ENCODE measurements at places on chromosomes 4 and X.

DNA sequence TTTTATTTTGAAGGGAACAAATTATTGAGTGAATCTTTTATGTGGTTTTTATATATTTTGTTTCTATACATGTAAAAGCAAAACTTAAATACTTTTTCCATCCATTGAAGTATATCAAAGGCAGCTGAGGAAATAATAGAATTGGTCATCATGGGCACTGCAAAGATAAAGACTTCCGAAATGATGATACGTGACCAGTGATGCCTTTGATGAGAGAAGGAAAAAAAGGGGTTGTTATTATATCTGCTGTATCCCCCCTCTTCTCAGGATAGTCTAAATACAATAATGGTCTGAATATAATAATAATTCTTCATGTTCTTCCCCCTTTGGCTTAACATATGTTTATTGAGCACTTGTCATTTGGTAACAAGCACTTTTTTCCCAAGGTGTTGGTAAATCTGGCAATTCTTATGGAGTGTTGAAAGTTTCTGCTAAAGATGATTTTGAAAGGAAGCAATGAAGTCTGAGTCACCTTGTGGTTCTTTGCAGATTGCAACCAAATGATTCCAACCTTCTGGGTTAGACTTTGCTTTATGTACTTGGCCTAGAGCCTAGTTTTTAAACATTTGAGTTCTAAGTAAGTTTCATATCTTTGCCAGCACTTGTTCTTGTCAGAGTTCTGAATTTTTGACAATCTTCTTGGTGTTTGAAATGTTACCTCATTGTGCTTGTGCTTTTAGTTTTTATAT, 60.8 kb downstream of the USP9X start:
- DNase-seq: peak; percentile 58

DNA sequence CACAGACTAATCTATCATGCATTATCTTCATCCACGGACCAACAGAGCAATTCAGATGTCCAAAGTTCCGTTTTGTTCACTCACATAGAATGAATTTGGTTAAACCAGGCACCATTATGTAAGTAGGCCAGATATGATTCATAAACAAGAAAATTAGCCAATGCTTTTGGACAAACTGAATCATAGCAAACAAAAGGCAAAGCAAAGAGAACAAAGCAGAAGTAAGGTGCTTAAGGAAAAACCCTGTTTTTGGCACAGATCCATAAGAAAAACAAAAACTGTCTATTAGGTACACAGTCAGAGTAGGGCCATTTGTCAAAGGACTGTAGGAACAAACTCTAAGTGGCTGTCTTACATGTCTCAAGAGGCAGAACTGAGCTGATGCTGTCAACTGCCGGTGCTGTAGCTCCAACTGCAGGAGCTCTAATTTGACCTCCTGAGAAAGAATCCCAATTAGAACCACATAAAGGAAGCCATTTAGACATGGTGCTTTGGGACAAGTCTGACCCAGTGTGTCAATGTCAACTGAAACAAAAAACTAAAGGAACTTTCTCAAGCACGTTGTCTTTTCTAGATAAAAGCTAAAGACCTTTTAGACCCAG, 146.7 kb downstream of the COL25A1 start:
- no peak for DNase-seq

GRCh38 chrX:9189286-9189685, 155.4 kb upstream of the FAM9B start:
- no peak for DNase-seq

- DNase-seq: no peak
Observed at GRCh38 chrX:41291309-41291708, 42.7 kb upstream of the DDX3X start.

- no peak for DNase-seq
Observed at GRCh38 chrX:136198678-136199243, 51.4 kb downstream of the FHL1 start.

DNA sequence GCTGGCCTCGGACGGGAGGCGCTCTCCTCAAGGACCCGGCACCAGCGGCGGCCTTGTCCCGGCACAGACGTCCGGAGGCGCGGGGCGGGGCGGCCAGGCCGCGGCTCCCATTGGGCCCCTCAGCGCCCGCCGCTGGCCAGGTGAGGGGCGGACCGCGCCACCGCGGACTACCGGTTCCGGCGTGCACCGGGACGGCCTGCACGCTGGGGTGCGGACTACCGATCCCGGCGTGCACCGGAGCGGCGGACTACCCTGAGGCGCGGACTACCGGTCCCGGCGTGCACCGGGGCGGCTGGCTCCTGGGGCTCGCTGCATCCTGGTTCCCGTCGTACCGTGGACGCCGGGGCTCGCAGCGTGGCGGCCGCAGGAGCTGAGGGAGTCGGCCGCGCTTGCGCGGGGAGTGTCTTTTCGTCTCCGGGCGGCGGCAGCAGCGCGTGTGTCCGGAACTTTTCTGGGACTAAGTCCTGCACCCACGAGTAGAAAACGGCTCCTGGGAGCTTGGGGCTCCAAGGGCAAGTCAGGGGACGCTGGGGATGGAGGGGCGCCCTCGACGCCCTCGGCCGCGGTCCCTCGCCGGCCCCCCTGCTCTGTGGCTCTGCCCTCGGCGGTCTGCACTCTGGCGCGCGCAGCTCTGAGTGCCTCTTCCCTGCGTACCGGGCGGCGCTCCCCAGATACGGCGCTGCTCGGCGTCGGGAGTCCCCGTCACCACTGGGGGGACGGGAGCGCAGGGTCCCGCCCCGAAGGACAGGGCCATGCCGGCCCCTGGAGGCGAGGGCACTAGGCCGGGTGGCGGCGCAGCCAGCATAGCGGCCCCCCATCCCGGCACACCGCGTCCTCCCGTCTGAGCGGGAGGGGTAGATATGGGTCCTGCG, at the start of gene LETM1:
LETM1 (minus strand) TSS at position 86 of the 872 bp plus-strand sequence. CDS start 206 bp downstream, outside the sequence.
- peak; percentile 82 for DNase-seq

GRCh38 chr4:37431417-37431743, 186.8 kb downstream of the NWD2 start:
- no peak for DNase-seq

DNA sequence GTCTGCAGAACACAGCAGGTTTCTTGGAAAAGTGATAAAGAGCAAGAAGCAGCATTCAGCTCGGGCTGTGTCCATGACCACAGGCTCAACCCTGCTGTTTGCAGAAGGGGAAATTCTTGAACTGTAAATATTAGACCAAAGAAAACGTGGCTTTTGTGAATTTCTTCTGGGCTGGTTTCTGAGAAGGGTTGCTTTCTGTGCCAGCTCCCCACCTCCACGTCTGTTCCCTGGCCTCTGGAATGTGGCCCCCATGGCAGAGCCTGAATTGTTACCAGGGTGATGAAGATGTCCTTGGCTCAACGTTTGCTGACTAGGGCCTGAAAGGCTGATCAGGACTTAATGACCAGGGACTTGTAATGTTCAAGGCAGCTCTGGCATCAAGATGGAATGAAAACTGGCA, 116.0 kb downstream of the CPEB2 start:
- DNase-seq: no peak

DNA sequence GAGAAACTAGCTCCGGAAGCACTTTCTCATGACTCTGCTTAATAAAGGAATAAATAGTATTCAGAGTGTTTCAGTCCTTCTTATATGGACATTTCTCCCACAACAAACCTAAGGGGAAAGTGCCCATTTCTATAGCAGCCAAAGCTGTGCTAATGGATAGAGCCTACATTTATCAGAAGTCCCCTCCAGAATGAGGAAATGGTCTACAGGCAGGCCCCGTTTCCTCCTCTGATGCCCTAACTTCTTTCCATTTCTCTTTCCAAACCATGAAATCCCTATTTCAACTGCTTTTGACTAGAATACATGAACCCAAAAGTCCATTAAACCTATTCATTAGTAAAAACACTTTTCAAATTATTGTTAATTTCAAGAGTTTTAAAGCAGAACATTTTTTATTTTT, 4.5 kb downstream of the ACSL1 start:
- no peak for DNase-seq

DNA sequence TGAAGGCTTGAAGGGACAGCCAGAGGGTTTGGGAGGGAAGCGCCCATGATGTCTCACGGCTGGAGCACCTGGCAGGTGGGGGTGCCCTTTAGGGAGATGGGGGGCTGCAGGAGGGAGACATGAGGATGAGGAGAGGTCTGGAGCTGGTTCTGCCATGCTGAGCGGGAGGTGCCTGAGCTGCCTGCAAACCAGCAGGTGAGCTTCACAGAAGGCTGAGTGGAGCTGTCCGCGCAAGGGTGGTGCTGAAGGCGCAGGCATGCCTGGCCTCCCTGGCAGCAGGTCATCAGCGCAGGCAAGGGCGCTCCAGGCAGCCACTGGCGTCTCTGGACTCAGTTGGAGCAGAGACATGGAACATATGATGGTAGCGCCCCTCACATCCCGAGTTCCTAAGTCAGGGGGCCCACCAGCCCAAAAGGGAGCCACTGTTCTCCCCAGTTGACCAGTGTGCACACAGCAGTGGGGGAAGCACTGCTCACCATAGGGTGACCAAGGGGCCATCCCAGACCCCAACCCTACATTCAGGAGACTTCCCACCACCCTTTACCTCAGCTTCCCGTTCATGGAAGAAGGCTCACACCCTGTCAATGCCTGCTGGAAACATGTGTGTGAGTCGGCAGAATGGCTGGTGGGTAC, 25.8 kb downstream of the ADRA2C start:
- DNase-seq: peak; percentile 39

- no peak for DNase-seq
Observed at GRCh38 chr4:42710761-42711160, 53.9 kb upstream of the ATP8A1 start.

DNA sequence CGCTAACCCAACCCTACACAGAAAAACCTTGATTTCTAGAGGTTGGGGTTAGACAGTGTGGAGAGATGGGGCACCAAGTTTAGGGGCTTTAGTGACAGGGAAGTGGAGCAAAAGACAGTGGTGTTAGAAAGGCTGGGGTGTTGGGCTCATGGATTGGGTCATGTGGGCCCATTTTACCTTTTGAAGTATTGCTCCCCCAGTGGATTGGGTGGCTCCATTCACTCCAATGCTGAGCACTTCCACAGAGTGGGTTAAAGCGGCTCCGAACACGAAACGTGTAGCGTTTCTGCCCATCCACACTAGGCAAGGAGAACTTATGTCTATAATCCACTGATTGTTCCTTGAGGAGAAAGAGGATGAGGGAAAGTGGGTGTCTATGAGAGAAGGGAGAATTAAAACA, 2.3 kb downstream of the IL2RG start:
- DNase-seq: no peak

DNA sequence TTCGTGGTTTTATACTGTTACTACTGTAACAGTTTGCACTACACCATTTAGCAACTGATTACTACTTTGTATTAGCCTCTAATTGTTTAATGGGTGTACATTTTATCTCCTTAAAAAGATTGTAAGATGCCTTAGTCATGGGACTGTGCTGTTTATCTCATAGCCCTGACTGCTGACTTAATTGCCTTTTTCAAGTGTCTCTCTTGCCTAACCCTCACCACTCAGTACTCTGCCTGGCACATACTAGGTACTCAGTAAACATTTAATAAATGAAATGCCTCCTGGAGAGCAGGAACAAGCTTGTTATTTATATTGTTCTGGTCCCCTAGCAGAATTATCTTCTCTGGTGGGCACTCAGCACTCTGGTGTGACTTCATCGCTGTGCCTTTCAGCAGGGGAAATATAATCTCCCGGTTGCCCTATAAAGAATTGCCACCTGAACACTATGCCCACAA, 1.7 kb upstream of the STIM2 start:
- DNase-seq: no peak

DNA sequence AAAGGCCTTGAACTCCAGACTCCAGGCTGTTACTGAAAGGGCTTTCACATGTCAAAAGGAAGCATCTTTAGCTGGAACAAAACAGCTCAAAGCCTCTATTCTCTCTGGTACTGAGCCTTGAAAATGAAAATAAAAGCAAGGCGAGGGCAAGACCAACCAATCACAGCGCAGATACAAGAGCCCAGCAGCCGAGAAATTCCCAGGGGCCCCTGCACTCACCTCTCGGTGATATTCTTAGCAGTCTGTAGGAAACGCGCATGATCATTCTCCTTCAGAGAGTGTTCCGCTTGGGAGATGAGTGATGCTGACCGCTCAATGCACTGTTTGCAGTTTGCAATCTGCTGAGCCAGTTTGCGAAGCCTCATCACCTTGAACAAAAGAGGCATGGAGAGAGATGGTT, 138.1 kb downstream of the MID1 start:
- DNase-seq: peak; percentile 70

DNA sequence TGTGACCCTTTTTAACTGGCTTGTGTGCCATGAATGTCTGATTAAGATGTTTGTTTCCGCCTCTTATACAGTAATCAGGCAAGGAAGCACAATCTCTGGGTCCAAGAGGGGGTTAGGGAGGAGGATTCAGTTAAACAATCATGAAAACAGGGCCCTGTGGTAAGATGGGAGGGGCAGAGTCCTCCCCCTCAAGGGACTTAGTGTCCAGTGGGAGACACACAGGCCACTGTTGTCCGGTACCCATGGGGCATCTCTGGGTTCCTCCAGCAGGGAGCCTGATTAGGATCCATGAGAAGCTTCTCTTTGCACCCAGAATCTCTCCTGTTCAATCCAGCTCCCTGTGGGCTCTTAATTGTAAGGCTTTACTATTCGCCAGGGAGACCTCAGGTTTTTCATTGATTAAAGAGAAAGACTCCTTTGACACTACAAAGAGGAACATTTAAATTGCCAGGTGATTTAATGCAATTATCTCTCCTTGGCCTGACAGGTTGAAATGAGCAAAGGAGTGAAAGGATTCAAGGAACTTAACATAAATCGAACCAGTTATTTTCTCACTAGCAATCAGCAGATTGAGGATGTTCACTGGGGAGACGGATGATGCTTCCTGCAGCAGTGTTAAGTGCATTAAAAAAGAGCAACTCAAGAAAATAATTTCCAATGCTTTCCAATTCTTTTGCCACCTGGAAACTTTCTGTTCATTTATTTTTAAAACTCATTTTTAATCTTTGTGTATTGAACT, 225.4 kb downstream of the PTTG2 start:
- no peak for DNase-seq

GRCh38 chr4:149882251-149882650, 66.6 kb upstream of the IQCM start:
- DNase-seq: no peak

GRCh38 chrX:258291-259040, 22.7 kb upstream of the PLCXD1 start:
- DNase-seq: no peak

GRCh38 chr4:22514001-22514400, 1.9 kb downstream of the ADGRA3 start:
- DNase-seq: peak; percentile 22

DNA sequence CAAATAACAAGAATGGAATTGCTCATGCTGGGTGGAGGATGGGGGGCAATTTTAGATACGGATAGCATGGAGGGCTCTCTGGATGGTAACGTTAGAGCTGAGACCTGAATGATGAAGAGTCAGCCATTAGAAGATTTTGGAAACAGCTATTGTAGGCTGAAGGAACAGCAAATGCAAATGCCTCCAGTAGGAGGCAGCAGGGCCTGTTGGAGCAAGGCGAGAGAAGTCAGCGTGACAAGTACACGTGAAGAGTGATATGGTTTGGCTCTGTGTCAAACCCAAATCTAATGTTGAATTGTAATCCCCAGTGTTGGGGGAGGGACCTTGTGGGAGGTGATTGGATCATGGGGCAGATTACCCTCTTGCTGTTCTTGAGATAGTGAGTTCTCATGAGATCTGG, 59.3 kb upstream of the SOD3 start:
- DNase-seq: peak; percentile 54

DNA sequence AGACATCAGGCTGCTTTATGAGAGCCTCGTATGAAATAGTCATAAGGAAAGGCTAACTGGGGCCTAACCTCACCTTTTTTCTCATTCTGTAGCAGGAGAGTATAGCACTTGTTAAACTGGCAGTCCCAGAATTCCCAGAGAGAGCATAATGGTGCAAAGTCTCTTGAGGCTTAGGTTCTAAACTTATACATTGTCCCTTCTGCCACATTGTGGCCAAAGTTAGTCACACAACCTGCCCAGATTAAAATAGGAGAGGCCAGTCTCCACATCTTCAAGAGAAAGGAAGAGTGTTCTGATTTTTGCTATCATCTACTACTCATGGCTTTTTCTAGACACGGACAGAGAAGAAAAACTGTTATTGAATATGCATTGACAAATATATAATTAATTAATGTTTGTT, 1588.9 kb upstream of the PCDH7 start:
- DNase-seq: no peak

Measured in dermis microvascular lymphatic vessel endothelial cell (primary cell).